ENCODE measurements at places on chromosomes 5 and 9. TPM values are rescaled to one million over a fixed set of nuclear protein-coding genes. Genes with fewer than 3 reads are reported as not detected.

DNA sequence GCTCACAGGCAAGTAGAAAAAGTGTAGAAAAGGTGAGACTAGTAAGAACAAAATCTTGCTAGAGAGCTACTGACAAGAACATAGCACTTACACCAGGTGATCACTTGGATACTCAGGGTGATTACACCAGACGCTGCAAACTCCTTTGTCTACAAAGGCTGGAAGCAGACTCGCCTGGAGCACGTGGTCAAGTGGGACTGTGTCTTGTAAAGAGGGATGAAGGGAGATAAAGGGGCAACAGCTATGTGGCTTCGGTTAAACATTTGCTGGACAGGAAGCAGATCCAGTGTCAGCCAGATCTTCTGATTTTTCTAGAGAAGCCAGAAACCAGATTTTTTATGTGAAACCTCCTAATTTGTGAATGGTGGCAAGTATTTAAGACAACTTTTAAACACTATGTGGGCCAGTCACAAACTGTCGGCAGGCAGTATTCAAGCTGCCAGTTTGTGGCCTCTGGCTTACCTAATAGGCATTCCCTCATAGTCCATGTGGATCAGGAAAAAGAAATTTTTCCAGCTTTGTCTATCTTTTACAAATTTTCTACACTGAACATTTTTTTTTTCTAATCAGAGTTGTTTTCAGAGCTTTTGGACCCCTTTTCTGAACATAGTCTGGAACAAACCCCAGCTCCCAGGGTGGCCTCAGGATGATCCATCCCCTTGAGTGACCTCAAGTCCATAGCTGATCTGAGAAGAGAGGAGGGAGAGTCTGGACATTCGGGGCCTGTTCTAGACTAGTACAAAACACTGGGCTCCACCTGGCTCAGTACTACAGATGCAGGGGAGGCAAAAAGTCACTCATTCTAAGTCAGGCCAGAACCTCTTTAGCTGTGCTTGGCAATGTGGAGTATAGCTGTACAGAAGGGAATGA lies 262.9 kb downstream of the ARRDC3 start:
- no peak for DNase-seq

GRCh38 chr5:8123559-8123958 lies 254.6 kb downstream of the MTRR start:
- no peak for DNase-seq

DNA sequence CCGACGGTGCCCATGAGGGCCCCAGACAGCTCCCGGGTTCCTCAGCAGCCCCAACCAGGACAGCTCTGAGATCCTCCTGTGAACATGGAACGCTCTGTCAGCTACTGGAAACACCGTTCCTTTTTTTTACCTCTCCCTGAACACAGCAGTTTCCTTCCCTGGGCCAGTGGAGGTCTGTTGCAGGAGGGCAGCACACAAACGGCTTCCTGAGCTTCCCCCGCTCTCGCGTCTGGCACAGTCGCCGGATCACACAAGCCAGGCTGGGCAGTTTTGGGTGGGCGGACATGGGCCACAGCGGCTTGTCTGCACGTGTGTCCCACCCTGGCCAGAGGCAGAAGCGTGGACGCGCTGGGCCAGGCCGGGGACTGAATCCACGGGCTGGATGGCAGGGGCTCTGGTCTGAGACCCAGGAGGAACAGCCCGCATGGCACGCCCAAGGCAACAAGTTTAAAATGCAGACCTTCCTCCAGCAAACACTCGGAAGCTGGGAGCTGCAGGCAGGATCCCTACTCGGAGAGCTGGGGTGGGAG lies 106.8 kb upstream of the SARDH start:
- DNase-seq, result peak; percentile 56

- no peak for DNase-seq
These were observed 111.0 kb downstream of the GAPVD1 start for GRCh38 chr9:125372441-125373226.

DNA sequence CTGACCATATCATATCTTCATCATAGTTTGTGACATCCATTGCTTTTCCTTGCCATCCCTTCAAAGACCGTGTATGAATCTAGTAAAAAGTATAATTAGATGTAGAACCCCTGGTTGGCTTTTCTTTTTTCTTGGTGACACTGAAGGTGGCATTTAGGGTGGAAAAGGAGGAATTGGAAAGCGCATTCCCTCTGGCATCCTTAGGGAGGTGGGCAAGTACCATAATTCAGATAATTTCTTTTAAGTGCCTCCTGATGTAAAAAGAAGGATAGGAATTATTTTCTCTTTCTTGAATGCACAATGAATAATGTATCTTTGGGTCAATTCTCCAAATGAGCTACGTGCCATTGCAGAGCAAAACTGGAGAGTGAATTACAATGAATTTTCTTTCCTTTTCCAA lies 73.2 kb upstream of the SMARCA2 start:
- DNase-seq, result peak; percentile 30

- peak; percentile 73 for DNase-seq
These were observed 484 bp downstream of the GFM2 start for GRCh38 chr5:74766418-74766848.

- DNase-seq, result no peak
These were observed 55.1 kb downstream of the PTCH1 start for GRCh38 chr9:95461448-95462248.

DNA sequence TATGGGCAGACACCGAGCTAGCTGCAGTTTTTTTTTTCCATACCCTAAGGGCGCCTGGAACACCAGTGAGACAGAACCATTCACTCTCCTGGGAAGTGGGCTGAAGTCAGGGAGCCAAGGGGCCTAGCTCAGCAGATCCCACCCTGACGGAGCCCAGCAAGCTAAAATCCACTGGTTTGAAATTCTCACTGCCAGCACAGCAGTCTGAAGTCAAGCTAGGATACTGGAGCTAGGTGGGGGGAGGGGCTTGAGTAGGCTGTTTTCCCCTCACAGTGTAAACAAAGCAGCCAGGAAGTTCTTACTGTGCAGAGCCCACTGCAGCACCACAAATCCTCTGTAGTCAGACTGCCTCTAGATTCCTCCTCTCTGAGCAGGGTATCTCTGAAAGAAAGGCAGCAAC lies 151.7 kb upstream of the HCN1 start:
- DNase-seq, result no peak

GRCh38 chr5:129447968-129448367 lies 12.1 kb upstream of the ADAMTS19 start:
- no peak for DNase-seq

DNA sequence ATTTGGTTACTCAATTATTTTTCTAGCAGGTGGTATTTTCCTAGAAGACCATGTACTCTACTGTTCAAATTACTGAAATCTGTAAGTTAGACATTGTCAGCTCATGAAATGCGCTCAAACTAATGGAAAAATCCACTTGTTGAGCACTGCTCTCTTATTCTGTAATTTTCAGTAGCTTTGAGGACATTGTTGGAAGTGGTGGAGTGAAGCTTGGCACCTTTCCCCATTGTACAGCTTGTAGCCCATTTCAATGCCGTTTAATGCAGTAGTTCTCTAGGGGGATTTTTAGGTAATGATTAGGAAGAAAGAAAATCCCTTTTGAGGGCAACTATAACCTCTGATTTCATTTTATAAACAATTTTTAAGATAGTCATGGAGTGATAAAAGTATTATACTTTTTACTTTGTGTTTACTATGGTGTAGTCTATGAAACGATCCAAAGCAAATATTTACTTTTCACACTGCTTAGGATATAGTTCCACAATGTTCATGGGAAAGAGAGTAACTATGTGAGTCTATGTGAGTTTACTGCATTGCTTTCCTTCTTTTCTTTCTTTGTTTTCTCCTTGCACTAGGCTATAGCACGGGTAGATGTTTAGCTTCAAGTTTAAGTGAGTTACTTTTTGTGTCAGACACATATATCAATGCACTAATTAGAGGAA lies 165.8 kb upstream of the ANKH start:
- no peak for DNase-seq

- DNase-seq, result no peak
These were observed 176.2 kb downstream of the GAPVD1 start for GRCh38 chr9:125437771-125438221.

DNA sequence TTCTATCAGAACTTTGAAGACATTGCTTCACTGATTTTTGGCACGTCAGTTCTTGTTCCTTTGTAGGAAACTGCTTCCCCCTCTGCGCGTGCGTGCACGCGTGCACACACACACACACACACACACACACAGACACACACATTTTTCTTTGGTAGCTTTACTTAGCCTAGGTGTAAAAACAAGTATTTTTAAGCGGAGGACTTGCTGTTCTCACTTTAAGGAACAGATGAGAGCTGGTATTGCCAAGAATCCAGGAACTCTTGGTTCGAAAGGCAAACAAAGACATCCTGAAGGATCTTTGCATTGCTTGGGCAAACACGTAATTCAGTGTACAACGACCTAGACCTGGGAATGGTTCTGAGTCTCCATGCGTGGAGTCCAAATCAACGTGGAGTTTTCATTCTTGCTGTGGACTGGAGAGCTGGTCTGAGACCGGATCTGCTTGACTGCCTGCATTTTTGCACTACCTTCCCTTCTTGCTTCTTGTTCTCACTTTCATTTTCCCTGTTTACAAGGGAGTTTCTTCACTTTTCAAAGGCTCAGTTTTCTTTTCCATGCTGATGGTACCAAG lies 8.2 kb downstream of the TMEM268 start:
- DNase-seq, result peak; percentile 32

- DNase-seq, result peak; percentile 73
These were observed 20.5 kb upstream of the ARHGEF28 start for GRCh38 chr5:73605223-73606087.

DNA sequence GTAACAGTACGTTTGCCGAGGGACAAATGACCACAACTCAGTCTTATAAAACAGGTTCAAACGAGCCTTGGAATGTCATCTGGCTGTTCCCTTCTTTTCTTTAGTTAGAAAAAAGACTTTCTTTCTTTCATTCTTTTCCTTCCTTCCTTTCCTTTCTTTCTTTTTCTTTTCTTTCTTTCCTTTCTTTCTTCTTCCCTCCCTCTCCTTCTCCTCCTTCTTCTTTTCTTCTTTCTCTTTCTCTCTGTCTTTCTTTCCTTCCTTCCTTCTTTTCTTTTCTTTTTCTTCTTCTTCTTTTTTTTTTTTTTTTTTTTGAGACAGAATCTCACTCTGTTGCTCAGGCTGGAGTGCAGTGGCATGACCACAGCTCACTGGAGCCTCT lies 9.7 kb upstream of the LAMC3 start:
- no peak for DNase-seq

GRCh38 chr5:58875599-58875998 lies 292.7 kb downstream of the RAB3C start:
- no peak for DNase-seq

- no peak for DNase-seq
These were observed 677.9 kb downstream of the DTWD2 start for GRCh38 chr5:118310401-118310800.

DNA sequence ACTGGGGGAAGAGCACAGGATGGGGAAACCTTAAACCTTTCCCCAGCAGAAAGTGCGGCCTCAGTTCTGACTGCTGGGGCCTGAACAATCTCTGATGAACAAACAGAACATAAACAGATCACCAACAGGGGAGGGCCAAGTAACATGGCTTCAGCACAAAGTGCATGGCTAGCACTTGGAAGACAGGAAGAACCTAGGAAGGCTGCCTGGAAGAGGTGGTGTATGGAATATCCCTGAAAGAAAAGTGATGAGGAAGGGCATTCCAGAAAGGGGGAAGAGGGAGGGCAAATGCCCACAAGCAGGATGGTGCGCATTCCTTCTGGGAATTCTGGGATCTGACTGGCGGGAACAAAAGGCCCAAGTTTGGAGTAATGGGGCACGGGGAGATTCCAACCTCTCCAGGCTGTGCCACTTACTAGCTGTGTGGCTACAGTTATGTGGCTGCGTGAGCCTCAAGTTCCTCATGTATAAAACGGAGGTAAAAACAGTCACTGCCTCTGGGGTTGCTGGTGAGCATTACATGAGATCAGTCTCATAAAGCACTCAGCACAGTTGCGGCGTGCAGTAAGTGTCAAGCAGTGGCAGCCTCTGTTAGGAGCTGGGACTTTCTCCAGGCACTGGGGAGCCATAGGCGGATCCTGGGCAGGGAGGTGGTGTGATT lies 1.6 kb downstream of the PDGFRB start:
- no peak for DNase-seq

GRCh38 chr5:176739461-176740051 lies 70.8 kb upstream of the UNC5A start:
- DNase-seq, result no peak

GRCh38 chr5:17398431-17398830 lies 99.6 kb upstream of the TAF11L2 start:
- DNase-seq, result no peak

GRCh38 chr5:142642427-142642826 lies 43.5 kb downstream of the FGF1 start:
- DNase-seq, result no peak

GRCh38 chr5:35003018-35003957 lies 44.5 kb downstream of the AGXT2 start:
- peak; percentile 68 for DNase-seq

GRCh38 chr5:159471904-159472303 lies 141.6 kb upstream of the IL12B start:
- no peak for DNase-seq

- no peak for DNase-seq
These were observed 30.6 kb upstream of the TTC1 start for GRCh38 chr5:159978358-159978757.

MAP1B gene
- total RNA-seq, result 134 TPM

C9orf50 gene
- not detected for total RNA-seq

HMCN2 gene
- total RNA-seq, result 1.0 TPM

CDH6 gene
- 0.56 TPM for total RNA-seq

C9orf153 gene
- 0.14 TPM for total RNA-seq

KIF24 gene
- 5.6 TPM for total RNA-seq

ANKDD1B gene
- total RNA-seq, result 1.1 TPM

TSSK1B gene
- not detected for total RNA-seq

SLC46A2 gene
- not detected for total RNA-seq

Measured in dermis blood vessel endothelial cell (primary cell).